ENCODE measurements at places on chromosomes 7 and 10.

GRCh38 chr7:122291189-122291588, 13.4 kb downstream of the FEZF1 start:
- DNase-seq, result no peak

DNA sequence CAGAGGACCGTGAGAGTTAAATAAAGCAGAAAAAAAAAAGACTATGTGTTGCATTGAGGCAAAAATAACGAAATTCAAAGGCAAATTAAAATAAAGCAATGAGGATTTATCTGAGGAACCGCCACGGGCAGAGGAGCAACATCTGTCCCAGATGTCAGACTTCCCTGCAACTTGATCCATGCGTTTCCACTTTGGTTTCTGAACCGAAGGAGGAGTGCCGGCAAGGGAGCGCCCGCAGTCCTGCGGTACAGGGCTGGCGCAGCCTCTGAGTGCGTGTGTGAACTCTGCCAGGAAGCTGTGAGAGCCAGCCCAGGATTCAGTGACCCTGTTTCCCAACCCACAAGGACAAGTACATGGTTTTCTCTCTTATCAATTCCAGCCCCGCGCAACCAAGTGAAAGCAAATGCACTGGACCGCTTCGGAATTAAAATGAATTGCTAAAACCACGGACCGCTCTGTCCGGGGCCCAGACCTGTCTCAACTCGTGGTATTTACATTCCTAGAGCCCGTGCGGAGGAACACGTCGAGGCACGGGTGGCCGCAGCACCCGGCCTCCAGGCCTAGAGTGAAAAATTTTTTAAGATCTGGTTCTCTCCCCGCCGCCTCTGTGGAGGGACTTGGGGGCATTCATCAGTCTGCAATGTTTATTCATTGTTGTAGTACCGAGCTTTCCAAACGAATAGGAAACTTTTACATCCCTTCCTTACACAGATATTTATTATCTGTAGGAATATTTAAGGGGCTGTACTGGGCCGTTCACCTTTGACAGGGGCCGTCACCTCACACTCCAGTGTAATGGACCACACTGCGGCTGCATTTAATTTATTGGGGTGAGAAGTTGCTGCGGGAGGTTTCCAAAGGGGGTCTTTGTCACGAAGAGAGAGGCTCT, 291.5 kb upstream of the NFE2L3 start:
- no peak for DNase-seq

- no peak for DNase-seq
Observed at GRCh38 chr7:115980159-115980558, 50.4 kb downstream of the TFEC start.

DNA sequence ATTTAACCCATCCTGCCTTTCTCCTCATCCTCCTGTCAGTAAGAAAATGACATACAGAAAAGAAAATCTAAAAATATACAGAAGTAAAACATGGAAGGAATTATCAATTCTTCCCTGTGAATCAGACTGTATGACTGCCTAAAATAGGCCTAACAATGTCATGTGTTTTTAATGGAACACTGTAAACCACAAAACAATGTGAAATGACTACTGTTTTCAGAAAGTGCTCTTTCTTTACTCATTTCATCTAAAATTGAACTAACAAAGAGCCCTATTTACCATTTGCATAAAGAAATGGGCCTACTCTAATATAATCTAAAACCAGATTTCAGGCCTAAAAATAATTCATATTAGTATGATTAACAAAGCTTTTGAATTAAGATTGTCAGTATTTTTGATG, 35.7 kb downstream of the SEMA3E start:
- no peak for DNase-seq

- DNase-seq, result no peak
Observed at GRCh38 chr7:139738101-139738489, 39.7 kb downstream of the HIPK2 start.

DNA sequence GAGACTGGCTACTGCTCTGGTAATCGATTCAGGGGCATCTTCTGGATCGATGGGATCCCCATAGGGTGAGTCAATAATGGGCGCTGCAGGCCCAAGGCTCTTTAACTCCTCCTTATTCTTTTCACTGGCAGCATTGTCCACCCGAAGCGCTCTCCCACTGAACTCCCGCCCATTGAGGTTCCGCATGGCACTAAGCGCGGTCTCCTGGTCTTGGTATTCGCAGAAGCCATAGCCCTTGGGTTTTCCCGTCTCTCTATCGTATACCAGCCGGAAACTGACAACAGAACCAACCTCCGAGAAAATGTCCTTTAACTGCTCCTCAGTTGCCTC, 285 bp downstream of the CSTF2T start:
- DNase-seq, result no peak

GRCh38 chr7:577741-578370, 58.2 kb upstream of the PDGFA start:
- DNase-seq, result no peak

DNA sequence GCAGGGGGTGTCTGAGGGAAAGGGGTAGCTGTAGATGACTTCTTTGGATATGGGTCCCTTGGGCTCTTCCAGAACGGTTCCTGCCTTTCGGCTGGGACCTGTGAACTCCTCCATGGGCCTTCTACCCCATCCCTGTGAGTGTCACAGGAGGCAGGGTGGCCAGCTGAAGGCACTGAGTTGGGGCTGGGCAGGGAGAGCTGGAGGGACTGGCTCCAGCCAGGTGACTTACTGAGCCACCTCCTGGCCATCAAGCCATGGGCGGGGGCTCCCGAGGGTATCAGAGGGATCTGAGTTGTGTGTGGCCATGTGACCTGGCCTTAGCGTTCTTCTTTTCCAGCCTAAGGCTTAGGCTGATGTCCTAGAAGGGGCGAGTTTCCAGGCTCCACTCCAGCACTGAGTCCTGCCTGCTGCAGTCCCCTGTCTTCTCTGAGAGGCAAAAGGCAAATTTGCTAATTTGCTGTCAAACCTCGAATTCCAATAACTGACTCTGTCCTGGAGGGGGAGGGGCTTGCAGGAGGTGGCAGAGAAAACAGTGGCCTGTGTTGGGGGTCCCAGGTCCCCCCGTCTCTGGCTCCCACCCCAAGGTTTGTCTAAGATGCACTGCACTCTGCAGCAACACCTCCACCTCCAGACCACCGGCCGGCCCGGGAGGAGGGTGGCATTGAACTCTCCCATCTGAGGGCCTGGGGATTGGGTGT, 27.2 kb downstream of the ADCYAP1R1 start:
- DNase-seq, result no peak

GRCh38 chr10:93751832-93752231, 5.9 kb upstream of the LGI1 start:
- DNase-seq, result no peak

GRCh38 chr7:82054544-82054943, 284.7 kb upstream of the HGF start:
- no peak for DNase-seq

GRCh38 chr10:10869592-10869991, 148.1 kb upstream of the CELF2 start:
- no peak for DNase-seq

DNA sequence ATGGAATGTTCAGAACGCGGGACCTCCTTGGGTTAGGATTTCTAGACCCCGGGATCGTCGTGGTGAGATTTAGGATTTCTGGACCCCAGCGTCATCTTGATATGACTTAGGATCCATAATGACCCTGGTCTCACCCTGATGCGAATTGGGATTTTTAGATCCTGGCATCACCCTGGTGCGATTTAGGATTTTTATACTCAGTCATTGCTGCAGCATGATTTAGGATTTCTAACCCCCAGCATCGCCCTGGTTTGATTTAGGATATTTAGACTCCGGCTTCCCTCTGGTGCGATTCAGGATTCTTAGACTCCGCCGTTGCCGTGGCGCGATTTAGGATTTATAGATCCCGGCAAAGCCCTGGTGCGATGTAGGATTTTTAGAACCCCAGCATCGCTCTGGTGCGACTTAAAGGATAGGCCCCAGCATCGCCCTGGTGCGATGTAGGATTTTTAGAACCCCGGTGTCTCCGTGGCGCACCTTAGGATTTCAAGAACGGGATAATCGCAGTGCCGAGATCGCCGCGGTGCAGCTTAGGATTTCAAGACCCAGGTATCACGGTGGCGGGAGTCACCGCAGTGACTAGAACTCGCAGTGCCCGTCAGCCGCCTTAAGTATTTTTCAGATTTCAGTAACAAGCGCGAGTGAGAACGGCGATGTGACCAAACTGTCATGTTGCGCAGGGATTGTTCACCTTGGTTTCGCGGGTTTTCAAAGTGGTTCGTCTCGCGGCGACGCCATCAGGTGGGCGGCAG, 814 bp downstream of the MEST start:
- DNase-seq, result no peak

DNA sequence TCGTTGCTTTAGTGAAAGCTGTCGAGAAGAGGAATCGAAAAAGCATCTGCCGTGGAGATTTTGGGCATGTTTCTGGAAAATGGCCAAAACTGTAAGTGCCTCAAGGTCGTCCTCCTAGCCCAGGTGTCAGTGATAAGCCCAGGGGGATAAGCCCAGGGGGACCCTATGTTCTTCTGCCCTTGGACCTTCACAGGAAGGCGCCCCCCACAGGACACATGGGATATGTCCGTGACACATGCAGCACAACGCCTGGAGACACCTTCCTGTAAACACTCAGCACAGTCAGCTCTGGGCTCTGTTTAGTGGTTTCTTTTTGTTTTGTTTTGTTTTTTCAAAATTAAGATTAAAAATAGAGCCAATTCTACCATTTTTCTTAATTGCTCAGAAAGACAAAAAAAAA, 272.7 kb downstream of the KLF6 start:
- DNase-seq, result no peak

- no peak for DNase-seq
Observed at GRCh38 chr10:29057822-29058331, 231.0 kb upstream of the LYZL1 start.

DNA sequence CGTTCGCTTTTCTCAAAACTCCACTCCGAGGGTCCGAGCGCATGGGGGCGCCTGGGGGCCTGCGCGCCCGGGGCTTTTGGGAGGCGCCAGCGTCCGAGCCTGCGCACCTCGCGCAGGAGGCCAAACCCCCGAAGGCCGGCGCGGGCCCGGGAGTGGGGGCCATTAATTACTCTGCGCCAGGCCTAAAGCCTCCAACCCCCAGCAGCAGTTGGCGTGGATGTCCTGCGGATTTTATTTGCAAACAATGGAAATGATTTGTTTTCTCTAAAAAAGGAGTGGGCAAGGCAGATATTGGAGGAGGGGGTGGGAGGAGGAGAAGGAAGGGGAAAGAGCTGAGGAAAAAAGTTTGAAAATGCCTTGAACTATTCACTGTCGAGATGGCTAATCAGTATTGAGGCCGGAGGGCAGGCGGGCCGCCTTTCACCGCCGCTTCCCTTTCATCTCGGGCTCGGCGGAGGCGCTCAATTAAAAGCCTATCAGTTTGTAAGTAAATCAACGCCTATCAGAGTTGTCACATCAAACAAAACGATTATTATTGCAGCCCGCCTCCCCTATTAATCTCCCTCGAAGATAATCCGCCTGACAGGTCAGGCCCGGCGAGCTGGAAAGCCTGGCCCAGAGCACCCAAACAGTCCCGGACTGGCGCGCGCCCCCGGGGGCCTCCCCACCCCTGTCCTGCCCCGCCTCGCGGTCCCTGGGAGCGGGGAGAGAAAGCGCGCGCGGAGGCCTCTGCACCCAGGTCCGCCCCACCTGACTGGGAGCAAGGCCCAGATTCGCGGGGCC, 3.4 kb upstream of the ZNF503 start:
- DNase-seq, result no peak

DNA sequence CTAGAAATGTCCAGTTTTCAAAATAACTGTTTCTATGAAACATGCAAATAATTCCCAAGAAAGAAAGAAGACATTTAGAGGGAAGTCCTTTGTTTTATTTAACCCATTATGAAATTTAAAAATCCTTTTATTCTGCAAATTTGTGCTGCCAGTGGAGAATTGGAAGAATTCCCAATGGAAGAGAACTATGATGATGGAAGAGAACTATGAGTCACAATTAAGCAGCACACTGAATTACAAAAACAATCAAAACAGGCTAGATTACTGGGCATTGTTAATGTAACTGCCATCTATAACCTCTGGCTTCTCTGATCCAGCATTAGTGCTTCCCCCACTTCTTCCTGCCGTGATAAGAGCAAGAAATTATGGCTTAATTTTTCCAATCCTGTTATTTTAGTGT, 126.2 kb upstream of the FEZF1 start:
- DNase-seq, result no peak

DNA sequence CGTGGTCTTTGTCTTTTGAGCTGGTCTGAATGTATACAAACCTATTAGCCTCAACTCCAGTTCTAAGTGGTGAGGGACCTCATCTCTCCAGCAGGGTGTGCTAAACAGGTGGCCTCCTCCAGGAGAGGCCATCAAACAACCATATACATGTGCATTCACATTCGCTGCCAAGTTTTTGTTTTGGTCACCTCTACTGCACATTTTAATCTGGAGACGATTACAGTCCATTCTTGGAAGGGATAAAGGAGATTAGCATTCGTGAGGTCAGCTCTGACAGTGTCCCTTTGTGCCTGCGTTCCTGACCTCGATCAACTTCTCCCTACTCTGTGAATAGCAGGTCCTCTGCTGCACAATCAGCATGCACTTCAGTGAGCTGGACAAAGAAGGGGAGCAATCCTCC, 60.8 kb downstream of the RHOBTB1 start:
- no peak for DNase-seq

DNA sequence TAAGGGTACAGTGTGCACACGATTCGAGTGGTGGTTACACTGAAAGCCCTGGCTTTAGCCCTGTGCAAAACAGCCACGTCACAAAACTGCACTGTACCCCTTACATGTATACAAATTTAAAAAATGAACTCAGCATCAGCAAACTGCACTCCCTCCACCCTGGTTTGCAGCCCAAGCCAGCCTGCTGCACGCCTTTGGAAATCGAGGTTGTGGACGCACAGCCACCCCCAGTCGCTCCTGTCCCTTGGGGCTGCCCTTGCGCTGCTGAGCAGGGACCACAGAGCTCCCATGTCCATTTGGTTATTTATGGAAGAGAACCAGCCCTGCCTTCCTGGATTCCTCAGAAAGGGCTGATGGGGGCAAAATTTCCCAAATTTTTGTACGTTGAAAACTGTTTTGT, 98.8 kb downstream of the INPP5A start:
- DNase-seq, result no peak

GRCh38 chr7:135316648-135317313, 83.1 kb downstream of the STRA8 start:
- DNase-seq, result no peak

DNA sequence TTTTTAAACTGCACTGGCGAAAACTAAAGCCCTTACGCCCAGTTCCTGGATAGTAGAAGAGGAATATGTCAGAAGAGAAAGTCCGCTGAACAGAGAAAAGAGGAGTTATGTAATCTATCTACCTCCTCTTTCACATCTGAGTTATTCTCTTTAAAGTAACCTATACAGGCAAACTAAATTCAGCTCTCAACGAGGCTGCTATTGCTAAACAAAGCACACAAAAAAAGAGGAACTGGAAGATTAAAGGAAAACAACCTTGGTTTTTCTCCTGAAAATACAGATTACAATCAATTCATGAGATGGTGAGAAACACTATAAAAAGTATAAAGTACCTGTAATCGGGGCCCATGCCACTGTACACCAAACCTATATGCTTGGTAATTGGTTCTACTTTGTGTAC, 5.8 kb downstream of the PSMA2 start:
- no peak for DNase-seq

DNA sequence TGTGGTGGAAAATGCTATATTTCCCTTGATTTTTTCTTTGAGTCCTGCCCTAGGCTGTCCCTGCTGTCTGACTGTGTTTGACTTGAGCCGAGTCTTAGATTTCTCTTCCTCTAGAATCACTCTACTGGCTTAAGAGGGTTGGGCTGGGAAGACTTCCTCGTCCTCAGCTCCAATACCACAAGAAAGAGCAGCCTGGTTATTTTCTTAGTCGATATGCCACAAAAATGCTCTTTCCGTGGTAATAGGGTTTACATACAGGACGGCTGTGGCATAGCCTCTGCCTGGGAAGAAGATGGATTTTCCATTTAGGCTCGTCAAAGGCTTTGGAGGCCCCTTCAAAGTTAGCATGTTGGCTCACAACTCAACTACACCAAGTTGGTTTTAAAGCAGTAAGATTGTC, 212.0 kb upstream of the IGFBP3 start:
- DNase-seq, result no peak
